ENCODE measurements at places on chromosomes 11 and 22.

DNA sequence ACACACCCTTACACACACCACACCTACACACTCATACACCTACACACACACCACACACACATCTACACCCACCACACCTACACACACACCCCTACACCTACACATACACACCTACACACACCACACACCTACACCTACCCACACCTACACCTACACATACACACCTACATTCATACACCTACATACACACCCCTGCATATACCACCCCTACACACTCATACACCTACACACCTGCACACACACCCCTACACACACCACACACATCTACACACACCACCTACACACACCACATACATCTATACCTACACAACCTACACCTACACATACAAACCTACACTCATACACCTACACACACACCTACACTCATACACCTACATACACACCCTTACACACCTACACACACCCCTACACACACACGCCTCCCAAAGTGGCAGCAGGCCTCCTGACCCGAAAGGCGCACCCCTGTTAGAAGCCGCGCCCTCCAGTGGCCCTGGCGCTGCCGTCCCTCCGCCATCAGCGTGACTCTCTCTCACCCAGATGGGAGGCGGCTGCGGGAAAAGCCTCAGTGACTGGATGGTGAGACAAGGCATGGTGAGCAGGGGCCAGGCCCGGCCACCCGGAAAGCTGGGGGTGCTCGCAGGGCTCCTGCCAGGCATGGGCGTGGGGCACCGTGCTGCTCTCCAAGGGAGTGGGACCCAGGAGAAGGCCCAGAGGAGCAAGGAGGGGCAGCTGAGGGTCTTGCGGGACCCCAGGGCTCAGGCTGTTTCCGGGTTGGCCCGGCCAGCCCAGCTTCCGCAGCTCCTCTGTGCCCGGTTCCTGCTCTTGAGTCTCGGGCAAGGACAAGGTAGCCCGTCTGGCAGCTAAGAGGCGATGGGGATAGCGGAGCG is 37.0 kb upstream of the HMOX1 start:
- no peak for DNase-seq

DNA sequence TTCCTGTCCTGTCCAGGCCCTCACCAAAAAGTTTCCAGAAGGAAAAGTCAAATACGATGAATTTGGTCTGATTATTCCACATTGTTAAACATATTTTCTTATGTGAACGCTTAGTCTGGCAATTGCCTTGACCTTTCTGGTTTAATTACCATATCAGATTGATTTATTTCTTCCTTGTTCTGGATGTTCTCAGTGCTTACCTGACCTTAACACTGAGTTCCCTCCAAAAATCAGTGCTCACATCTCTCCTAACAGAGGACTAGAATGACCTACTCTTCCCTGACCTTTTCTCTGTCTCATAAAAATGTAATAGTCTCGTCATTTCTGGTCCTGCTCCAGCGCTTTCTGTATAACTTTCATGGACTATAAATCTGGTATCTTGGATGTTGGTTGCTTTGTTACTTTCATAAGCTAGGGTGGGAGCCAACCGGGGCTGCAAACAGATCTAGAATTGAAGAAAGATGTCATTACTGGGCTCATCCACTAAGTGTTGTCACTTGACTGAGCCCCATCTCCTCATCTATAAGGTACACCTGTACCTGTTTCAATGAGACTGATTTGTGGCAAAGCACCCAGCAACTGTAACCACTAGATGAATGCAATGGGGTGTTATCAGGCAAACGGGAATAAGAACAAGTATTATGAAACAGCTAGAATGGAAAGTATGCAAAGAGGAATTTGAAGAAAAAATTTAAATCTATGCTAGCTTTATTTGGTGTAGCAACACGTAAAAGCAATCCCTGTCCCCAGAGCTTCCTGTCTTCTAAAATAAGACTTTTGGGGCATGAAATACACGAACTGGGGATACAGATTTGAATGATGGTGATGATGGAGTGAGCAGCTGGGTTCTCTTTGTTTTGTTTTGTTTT is 2.4 kb downstream of the FADS2 start:
- no peak for DNase-seq

DNA sequence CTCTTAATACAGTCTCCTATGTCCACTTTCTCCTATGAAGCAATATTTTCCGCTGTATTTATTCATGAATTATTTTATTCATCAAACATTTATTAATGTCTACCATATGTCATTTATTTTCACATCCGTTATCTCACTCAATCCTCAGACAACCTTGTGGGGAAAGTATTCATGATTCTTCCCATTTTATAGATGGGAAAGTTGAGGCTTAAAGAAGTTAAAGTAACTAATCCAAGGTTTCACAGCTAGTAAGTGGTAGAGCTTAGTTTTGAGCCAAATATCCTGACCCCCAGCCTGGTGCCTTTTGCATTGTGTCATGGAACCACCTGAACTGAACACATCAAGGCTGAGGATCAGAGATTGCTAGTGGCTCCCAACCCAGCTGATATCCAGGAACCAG is 66.6 kb downstream of the ISX start:
- no peak for DNase-seq

DNA sequence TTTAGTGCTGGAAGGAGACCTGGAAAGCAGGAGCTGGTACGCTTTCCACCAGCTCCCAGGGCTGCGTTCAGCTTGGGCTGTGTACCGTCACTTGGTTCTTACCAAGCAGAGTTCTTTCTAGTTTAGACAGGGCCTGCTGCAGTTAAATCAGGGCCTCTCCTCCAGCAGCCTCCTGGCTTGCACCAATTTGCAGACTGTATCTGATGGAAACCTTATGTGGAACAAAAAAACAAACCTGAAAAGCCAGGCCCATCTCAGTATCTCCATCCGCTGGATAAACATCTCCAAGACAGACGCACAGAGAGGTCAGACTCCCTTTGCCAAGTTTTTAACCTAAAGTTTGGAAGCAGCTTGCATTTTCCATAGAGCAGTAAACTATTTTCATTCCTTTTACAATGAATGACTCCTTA is 288.6 kb upstream of the SORL1-AS1 start:
- no peak for DNase-seq

- DNase-seq: no peak
Measured at GRCh38 chr22:44448271-44448830, 49.7 kb downstream of the RTL6 start.

DNA sequence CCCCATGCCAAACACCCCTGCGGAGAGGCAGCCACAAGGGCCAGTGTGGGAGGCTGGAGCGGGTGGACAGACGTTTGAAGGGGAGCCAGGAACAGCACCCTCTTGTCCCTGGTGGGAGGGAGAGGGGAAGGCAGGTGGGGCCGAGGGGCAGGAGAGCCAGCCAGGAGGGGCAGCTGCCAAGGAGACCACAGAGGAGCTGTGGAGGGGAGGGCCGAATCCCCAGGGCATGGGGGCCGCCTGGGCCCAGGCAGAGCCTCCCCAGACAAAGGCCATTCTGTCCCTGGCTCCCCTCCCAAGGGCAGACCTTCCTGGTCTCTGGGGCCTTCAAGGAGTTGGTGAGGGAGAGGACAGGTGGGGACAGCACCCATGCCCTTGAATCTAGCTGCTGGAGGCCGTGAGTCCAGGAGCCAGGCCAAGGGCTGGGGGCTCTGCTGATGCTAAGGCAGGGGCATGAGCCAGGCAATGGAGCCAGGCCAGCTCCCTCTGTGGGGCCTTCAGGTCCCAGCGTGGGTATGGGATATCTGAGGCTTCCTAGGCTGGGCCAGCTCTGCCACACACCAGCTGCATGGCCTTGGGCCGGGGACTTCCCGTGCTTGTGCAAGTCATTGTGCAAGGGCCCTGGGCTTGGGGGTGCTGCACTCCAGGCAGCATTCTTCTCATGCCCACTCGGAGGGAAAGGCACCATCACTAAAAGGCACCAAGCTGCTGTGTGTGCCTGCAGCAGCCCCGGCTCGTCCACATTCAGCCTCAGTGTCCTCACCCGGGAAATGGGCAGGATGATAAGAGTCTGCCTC is 11.4 kb downstream of the EMID1 start:
- DNase-seq: no peak

All from cortex of kidney (tissue), 1 donor.